ENCODE measurements at places on chromosomes 5 and 9.

DNA sequence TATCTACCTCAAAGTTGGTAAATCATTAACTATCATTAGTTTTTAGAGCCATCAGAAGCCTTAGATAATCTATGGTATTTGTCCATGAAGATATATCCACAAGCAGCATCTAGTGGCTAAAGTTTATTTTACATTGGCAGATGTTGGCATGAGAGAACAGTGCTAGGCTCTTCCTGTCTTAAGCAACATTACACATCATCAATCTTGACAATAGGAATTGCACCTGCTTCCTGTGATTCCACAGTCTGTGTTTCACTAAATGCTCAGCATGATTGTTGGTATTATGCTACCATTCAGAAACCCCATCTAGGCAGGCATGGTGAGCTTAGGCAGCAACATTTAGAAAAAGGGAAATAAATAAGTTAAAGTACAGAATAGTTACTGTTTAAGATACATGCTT, 246.6 kb downstream of the SLCO4C1 start:
- DNase-seq = no peak

GRCh38 chr9:20744036-20744630, 60.1 kb downstream of the FOCAD start:
- no peak for DNase-seq

- peak; percentile 64 for DNase-seq
Measured at GRCh38 chr5:111254613-111255012, 30.4 kb downstream of the CAMK4 start.

DNA sequence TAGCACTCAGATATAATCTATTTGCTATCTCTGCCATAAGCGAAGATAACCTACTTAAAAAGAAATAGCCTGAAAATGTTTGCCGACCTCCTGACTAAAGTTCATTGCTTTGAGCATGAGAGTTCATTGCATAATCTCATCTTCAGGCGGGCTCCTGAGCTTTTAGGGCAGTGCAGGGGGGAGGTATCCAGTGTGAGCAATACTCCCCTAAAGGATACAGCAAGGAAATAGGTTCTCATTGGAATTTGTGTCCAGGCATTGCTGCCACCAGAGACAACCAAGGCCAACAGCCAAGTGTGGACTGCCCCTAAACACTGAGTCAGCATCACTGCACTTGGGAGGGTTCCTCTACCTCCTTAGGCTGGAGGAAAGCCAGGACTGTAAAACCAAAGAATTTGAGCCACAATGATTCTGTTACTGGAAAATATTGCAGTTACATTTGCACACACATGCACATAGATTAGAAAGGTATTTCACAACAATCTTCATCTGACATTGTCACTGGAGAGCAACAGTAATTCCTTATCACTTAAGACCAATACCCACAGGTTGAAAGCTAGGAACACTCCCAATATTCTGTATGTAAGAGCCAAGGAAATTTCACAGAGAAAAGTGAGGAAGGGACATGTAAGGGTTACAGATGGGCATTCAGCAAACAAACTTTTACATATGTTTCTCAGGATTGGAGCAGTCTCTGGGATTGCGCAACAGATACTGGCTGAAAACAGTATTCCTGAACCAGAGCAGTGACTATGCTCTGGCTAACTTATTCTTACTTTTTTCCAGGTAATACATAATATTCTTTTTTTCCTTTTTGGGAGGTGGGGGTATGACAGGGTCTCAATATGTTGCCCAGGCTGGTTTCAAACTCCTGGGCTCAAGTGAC, 98.6 kb upstream of the TLE1 start:
- DNase-seq = no peak

GRCh38 chr5:56574778-56575177, 240.6 kb upstream of the MAP3K1 start:
- DNase-seq = no peak

DNA sequence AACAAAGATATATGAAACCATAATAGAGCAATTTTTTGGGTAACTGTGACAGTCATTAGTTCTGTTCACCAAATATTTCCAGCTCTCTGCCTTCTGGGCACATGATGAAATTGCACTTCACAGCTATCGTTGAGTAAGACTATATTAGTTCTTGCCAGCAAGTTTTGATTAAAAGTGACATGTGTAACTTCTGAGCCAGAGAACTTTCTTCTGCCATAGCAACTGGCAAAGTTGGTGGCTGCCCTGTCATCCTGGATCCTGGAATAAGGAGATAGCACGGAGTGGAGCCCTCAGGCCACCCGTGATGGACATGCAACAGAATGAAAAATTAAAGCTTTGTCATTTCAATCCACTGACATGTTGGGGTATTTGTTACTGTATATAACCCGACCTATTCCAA, 194.4 kb upstream of the VCAN start:
- no peak for DNase-seq

- DNase-seq = no peak
Measured at GRCh38 chr5:178434851-178435250, 155.3 kb downstream of the COL23A1 start.

DNA sequence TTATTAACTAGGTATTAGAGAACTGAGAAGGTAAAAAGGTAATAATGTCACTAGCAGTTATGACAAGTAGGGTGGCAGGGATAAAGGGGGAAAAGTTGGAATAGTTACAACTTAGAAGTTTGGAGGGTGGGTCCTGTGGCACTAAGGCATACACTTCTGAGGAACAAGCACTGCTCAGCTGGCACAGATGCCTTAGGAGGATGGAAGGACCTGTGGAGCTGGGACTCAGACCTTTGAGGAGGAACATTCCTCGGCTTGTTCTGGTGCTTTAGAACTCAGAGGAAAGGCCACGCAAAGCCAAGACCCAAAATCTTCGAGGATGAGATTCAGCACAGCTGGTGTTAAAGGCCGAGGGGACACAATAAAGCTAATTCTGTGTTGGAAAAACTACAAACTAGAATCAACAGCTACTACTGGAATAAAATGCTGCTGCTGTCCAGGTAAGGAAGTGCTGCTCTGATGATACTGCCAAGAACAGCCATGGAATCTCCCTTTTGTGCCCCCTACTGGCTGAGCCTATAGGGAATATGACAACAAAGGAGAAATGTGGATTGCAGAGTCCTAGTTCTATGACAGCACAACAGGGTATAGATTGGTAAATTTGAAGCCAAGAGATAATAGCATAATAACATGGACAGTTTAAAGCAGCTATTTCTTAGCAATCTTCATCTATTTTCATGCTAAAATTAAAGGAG, 126.7 kb downstream of the SLC25A46 start:
- peak; percentile 35 for DNase-seq

GRCh38 chr9:6184749-6185645, 30.6 kb upstream of the IL33 start:
- DNase-seq = peak; percentile 63

DNA sequence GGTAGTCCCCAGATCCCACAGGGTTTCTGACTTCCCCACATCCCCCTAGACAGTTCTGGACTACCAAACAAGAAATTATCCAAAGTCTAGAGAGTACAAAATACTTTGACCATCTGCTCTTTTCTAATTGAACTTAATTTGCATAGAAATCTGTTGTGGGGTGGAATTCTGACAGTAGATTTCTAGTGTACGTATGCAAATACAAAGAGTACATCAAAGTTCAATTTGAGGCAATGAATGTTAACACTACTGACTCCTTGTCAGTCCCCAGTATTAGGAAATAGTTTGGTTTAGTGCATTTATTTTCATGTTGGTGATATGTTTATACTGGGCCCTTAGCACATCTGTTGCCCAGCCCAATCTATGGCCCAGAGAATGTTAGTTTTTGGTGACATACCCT, 292.6 kb downstream of the CETN3 start:
- no peak for DNase-seq

DNA sequence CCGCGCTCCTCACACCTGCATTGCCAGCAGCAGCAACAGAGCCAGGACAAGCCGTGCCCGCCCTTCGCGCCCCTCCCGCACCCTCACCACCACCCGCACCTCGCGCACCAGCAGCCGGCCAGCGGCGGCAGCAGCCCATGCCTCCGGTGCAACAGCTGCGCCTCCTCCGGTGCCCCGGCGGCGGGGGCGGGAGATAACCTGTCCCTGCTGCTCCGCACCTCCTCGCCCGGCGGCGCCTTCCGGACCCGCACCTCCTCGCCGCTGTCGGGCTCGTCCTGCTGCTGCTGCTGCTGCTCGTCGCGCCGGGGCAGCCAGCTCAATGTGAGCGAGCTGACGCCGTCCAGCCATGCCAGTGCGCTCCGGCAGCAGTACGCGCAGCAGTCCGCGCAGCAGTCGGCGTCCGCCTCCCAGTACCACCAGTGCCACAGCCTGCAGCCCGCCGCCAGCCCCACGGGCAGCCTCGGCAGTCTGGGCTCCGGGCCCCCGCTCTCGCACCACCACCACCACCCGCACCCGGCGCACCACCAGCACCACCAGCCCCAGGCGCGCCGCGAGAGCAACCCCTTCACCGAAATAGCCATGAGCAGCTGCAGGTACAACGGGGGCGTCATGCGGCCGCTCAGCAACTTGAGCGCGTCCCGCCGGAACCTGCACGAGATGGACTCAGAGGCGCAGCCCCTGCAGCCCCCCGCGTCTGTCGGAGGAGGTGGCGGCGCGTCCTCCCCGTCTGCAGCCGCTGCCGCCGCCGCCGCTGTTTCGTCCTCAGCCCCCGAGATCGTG, 517 bp downstream of the KCNN2 start:
- peak; percentile 14 for DNase-seq

- DNase-seq = no peak
Measured at GRCh38 chr5:76689321-76690036, 26.4 kb upstream of the F2R start.

DNA sequence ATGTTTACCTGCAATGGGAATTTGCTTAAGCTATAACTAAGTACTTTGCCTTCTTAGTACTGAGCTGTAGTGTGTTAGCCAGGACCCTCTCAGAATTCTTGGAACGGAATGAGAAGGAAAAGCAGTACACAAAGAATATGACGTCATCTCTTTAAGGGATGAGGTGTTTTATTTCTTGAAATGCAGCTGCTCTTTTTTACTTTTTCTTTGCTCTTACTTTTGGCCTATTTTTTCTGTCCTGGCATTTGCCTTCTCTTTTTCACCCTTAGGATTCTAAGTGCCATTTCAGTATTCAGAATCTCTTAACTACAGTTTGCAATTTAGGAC, 10.1 kb downstream of the KIF2A start:
- no peak for DNase-seq

GRCh38 chr5:37492778-37493555, 113.8 kb downstream of the WDR70 start:
- no peak for DNase-seq

- peak; percentile 67 for DNase-seq
Measured at GRCh38 chr5:69105996-69106906, 12.4 kb downstream of the SLC30A5 start.

- DNase-seq = no peak
Measured at GRCh38 chr9:135165756-135166519, 78.5 kb downstream of the OLFM1 start.

- DNase-seq = no peak
Measured at GRCh38 chr5:33688526-33688925, 203.3 kb downstream of the ADAMTS12 start.

DNA sequence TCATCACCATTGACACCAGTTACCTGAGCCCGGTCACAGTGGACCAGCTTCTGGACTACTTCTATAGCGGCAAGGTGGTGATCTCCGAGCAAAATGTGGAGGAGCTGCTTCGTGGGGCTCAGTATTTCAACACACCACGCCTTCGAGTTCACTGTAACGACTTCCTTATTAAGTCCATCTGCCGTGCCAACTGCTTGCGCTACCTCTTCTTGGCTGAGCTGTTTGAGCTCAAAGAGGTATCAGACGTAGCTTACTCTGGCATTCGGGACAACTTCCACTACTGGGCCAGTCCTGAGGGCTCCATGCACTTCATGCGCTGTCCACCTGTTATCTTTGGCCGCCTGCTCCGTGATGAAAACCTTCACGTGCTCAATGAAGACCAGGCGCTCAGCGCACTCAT, 520 bp downstream of the CCIN start:
- no peak for DNase-seq

GRCh38 chr5:141560725-141561483, 57.9 kb downstream of the DIAPH1 start:
- DNase-seq = no peak

DNA sequence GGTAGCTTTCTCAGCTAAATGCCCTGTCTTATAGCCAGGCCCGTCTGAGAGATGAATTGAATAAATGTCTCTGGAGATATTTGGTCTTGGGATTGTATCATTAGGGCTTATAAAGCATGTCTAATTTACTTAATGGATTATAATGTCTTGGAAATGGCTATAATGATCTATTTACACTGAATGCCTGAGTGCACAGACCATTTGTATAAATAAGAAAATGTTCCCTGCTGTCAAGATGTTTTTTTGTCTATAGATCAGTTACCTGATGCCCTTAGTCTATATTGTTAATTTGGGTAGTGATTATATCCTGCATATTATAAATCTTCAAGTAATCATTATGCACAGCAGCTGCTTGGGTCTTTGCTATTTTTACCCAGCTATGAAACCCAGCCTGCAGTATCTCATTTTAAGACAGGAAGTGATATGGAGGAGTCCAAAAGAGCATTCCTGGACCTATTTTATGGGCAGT, 112.9 kb upstream of the ACTBL2 start:
- DNase-seq = no peak

- no peak for DNase-seq
Measured at GRCh38 chr9:38059233-38059936, 9.6 kb downstream of the SHB start.

GRCh38 chr5:76986825-76987526, 34.1 kb downstream of the CRHBP start:
- DNase-seq = no peak

- no peak for DNase-seq
Measured at GRCh38 chr9:131516930-131517329, 14.1 kb downstream of the UCK1 start.

GRCh38 chr5:147049764-147050163, 171.2 kb upstream of the PPP2R2B start:
- DNase-seq = no peak
